ENCODE measurements at places on chromosomes 12 and 14.

DNA sequence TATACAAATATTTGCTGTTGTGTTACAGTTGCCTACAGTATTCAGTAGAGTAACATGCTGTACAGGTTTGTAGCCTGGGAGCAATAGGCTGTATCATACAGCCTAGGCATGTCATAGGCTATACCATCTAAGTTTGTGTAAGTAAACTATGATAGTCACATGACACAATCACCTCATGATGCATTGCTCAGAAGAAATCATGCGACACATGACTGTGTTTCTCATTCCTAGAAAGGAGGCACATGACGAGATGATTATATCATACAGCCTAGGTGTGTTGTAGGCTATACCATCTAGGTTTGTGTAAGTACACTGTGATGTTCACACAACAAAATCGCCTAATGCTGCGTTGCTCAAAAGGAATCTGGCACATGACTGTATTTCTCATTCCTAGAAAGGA lies 31.9 kb downstream of the NOPCHAP1 start:
- no peak for DNase-seq

DNA sequence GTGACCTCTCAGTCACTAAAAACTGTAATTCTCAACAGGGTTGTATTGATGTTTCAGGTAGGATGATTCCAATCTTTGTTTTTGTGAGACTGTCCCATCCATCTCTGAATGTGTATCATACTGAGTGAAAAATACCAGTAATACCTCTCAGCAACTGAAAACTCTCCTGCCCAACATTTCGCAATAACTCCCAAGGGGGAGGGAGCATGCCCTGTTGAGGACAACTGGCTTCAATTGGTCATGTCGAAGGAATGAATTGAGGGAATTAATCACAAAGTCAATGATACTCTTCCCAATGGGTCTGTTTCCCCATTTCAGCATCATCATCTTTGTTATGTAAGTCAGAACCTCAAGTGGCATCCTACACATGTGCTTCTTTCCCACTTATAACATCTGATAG lies 102.4 kb upstream of the E2F7 start:
- no peak for DNase-seq

GRCh38 chr14:32534145-32534544 lies 205.0 kb downstream of the AKAP6 start:
- no peak for DNase-seq

GRCh38 chr12:102300824-102301461 lies 103.3 kb upstream of the PMCH start:
- DNase-seq, result no peak

DNA sequence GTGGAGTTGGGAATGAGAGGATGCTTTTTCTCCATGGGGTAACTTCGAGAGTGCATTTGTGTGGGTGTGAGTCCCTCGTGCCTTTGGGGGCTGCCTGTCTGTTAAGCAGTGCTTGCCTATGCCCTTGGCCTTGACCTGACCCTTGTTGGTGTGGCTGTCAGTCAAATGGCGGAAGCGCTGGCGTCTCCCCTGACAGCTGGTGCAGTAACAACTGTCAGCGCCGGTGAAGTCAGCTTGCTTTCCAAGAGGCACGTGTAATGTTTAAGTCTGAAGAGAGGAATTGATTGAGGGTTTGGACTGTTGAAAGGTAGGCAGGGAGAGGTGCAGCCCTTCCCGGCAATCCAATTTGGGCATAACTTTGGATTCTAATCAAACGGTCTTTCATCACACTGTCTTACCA lies 211.3 kb downstream of the AACS start:
- DNase-seq, result no peak

- DNase-seq, result no peak
These were observed 34.0 kb downstream of the PLEKHD1 start for GRCh38 chr14:69518289-69519101.

DNA sequence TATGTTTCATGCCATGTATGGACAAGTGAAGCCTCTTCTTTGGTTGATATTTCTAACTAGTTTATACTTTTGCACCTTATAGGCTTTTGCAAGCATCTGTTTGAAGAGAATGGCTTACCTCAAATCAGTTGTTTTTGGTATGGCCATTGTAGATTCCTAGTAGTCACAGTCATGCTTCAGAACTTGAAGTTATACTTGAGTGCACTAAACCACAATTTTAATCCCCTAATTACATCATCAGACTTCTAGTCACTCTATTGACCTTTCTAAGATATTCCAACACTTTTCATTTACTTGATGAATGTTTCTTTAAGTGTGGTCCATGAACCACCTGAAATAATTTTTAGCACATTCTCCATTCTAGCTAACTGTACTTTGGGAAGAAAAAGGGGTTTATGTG lies 18.6 kb upstream of the KLRB1 start:
- no peak for DNase-seq

GRCh38 chr12:1819050-1819449 lies 1.3 kb upstream of the LRTM2 start:
- DNase-seq, result no peak

- DNase-seq, result peak; percentile 65
These were observed 229.7 kb downstream of the TTC6 start for GRCh38 chr14:37824939-37825712.

GRCh38 chr12:52506858-52507715 lies 13.1 kb downstream of the KRT5 start:
- peak; percentile 63 for DNase-seq

- no peak for DNase-seq
These were observed 24.9 kb downstream of the FBRSL1 start for GRCh38 chr12:132514838-132515237.

- peak; percentile 61 for DNase-seq
These were observed 57.8 kb upstream of the ARHGAP5 start for GRCh38 chr14:32019276-32019675.

- DNase-seq, result peak; percentile 38
These were observed 991.2 kb downstream of the VRK1 start for GRCh38 chr14:97788364-97788763.

GRCh38 chr14:54777395-54777794 lies 125.2 kb downstream of the GCH1 start:
- no peak for DNase-seq

GRCh38 chr12:53097207-53097563 lies 282 bp upstream of the IGFBP6 start:
- DNase-seq, result peak; percentile 50

DNA sequence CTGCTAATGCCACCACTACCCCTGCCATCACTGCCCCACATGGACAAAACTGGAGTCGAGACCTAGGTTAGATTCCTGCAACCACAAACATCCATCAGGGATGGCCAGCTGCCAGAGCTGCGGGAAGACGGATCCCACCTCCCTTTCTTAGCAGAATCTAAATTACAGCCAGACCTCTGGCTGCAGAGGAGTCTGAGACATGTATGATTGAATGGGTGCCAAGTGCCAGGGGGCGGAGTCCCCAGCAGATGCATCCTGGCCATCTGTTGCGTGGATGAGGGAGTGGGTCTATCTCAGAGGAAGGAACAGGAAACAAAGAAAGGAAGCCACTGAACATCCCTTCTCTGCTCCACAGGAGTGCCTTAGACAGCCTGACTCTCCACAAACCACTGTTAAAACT lies 7.1 kb upstream of the OAS2 start:
- no peak for DNase-seq

DNA sequence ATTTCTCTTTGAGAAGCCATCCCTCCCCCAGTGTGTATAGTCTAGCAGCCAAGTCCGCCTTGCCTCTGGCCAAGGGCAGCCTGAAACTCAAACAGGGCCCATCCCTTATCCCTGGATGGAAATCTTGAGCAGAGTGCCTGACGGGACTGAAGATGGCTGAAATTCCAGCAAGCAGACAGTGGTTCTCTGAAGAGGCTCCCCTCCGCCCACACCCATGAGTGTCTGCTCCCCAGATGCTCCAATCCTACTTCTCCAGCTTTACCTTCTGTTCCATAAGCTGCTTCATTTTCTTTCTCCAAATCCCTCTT lies 396.2 kb downstream of the NUAK1 start:
- peak; percentile 53 for DNase-seq

DNA sequence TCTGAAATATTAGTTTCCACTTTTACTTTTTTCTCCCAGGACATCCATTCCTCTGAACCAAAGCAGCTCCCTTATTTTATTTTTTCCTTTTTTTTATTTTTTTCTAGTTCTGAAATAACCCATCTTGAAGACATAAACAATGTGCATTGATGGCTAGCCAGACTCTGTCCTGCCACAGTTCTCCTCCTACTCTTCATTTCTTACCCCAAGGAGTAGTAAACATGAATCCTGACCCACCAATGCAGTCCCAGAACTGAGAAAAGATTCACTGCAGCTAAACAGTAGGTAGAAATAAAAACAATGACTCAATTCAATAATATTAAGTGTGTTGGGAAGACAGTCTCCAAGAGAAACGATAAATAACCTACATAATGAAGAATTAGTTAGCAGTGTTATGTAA lies 65.7 kb upstream of the NOVA1 start:
- DNase-seq, result no peak

GRCh38 chr14:23285530-23286019 lies 357 bp downstream of the HOMEZ start:
- DNase-seq, result no peak

GRCh38 chr12:94042321-94042720 lies 106.1 kb upstream of the PLXNC1 start:
- DNase-seq, result peak; percentile 87

DNA sequence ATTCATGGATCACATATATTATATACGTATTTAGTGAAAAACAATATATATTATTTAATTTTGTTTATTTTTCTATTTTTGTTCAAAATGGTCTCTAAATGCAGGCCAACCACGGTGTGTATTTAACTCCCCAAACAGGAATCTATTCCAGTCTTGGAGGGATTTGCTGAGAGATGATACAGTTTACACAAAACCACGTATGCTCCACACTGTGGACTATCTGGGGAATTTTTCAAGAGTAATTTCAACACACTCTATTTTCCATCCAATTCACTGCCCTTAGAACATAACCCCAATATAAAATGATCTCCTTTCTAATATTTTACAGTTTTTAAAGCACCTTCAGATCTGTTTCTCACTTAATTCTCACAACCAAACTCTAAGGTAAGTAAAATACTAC lies 15.3 kb downstream of the EML1 start:
- no peak for DNase-seq

- DNase-seq, result no peak
These were observed 18.6 kb downstream of the GPRC5A start for GRCh38 chr12:12909995-12910420.

DNA sequence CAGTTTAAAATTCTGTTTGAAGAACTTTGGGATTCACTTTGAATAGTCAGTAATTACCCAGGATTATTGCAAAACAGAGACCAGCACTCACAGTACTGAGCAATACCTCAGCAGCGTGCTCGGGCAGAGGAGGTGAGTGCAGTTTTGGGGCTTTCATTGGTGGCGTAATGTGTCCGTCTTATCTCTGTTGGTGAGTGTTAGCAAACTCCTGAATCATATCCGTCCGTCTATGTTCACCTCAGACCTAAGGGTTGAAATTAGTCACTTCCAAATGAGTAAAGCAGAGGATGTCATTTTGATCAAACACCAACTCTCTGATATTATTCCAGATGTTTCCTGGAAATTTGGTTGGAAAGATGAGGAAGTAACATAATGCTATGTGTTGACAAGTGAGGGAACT lies 82.8 kb downstream of the BORCS5 start:
- no peak for DNase-seq

- DNase-seq, result no peak
These were observed 20.9 kb upstream of the KRAS start for GRCh38 chr12:25271486-25272098.

DNA sequence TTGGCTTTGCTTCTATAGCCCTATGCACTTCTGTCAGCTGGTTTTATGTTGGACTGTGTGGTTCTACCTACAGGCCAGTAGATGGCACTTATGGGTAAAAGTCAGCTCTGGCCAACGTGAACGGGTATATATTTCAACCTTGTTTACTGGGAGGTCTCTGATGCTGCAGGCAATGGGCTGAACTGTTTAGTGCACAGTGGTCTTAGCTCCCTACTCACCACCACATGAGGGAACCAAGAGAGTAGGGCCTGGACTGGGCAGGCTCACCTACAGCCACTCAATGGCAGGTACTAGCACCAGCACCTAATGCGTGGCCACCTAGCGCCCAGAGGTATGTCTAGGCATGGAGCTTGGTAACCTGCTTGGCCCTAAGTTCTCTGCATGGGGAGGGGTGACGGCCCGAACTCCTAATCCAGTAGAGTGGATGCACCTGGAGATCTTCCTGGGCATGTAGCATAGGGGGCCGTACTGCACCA lies 481.8 kb downstream of the TMEM117 start:
- no peak for DNase-seq

- peak; percentile 36 for DNase-seq
These were observed 14.3 kb upstream of the RIC8B start for GRCh38 chr12:106760184-106760531.

DNA sequence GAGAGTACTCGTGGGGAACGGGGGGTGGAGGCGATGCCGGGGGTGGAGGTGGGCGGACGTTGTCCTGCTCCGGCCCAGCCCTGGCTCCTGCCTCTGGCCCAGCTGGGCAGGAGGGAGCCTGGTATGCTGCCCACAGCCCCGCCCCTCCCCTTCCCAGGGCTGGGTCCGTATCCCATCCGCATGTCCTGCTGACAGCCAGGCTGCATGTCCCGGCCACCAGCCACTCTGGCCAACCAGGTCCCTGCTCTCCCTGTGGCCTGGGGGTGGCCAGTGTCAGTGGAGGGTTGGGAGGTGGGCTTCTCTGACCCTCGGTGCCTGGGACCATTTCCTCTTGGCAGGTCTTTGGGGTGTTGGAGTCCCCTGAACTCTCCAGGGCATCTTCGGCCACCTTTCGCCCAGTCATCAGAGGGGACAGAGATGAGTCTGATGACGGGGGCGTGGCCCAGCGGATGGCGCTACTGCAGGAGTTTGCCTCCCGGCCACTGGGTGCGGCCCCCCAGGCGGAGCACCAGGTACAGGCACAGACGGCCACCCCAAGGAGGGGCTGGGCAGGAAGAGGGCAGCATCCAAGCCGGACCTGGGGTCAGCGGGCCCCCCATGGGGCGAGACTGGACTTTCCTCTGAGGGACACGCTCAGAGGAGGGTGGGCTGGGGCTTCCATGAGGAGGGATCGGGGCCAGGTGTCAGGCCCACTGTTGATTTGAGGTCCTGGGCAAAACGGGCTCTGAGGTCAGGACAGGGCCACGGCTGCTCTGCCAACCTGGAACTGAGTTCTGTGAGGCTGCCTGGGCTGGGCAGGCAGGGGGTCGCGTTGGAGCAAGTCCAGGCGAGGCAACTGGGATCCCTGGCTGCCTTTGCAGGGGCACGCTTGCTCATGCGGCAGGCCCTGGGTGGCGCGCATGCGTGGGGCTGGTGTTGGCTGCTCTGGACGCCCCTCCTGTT lies 20.2 kb downstream of the CEP170B start:
- DNase-seq, result no peak

DNA sequence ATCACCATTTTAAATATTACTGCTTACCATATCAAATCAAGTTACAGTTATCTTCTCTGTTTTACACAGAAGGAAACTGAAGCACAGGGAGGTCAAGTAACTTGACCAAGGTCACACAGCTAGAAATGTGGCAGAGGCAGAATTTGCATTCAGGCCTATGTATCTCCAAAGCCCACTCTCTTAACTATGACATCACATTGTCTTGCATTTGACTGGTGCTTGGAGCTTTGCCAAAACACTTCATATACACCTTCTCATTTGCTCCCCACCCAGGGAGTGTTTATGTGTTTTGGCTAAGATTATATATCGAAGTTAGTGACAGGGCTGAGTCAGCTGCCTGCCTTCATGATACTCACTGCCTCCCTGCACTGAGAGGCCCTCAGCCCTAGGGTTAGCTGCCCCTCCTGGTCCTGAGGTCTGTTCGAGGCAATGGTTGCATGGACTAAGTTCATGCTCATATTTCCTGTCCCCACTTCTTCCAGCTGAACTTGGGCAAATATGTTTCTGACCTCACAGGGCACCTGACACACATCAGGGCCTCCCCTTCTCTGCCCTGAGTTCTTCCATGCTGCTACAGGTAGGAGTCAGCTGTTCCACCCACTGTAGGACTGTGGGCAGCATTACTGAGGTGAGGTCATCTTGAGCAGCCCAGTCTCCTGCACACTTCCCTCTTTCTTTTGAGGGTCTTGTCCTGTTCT lies 1.8 kb downstream of the GALNT6 start:
- DNase-seq, result no peak
